ENCODE measurements at places on chromosomes 7 and 10. TPM values are rescaled to one million over a fixed set of nuclear protein-coding genes. Genes with fewer than 3 reads are reported as not detected.

Gene AS3MT
- total RNA-seq = 3.7 TPM

DNA sequence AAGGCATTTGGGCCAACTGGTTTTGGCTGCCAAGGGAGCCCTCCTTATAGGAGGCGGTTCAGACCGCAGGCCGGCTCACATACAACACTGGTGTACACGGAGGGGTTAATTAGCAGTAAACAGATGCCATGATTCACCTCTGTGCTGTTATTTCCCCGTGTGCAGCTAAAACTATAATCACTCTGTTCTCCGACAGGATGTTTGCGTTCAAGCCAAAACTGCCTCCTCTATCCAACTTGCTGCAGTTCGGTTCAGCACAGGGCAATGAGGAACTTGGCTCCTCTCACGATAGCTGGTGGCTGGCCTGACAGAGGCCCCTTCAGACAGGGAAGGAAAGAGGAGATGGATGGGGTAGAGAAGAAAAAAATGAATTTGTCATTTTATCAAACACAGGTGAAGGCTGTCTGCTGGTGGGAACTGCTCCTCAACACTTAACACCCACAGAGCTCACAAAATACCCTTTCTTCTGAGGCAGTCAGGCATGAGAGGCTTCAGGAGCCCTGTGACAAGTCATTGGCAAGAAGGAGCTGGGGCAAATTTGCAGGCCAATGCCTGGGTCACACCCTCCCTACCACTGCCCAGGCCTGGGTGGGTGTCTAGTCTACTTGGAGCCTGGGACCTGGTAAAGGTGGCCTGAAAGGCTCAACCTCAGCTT, 24.0 kb downstream of the KCNMA1 start:
- DNase-seq = no peak

DNA sequence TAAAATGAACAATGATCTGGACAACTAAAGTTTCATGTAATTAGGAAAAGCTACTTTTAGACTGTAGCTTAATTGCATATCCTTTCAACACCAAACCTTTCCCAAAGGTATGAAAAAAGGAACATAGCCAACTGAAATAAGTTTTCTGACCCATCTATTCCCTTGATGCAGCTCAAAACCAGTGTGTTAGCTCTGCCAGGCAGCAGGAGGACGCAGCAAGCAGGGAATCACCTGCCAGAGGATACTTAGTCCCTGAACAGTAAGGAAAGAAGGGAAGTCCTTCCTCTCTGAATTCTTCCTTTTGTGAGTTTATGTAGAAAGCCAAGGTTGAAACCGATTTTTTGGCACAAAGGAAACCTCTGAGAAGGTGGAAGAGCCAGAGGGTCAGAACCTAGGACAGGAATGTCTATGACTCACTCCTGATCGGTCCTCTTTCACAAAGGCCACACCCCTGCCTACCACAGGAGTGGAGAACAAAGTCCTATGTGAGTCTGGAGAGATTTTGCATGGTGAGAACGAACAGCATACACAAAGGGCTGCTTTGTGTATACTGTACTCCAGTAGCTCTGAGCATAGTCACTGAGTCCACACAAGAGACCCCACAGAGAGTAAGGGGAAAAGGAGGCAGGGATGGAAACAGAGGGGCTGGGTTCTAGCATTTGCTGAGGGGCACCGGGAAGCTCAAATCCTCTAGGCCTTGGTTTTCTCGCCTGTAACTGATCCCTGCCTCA, 68.8 kb upstream of the GSDME start:
- DNase-seq = peak; percentile 72

Gene POLR2J2
- total RNA-seq = 1.6 TPM

DNA sequence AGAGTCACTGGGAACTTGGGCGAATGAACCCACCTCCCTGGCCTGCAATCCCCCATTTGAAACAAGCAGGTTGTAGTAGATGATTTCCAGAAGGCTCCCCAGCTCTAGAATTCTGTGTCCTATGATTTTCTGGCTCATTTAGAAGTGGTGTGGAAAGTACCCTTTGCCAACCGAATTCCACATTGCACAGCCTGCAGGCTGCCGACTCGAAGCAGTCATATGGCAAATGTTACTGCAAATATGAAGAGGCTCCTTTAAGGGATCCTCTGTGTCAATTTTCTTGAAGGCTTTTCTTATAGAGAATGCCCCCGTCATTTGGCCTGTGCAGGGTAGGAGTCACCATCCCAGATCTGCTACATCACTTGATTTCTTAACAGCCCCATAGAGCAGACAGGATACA, 5.6 kb downstream of the PODXL start:
- DNase-seq = no peak

- DNase-seq = no peak
Measured at GRCh38 chr7:139125657-139126056, 16.1 kb upstream of the ZC3HAV1 start.

Measured in breast epithelium (tissue), 4 donors.